Nephron progenitor cell (in vitro differentiated cells): ENCODE measurements at places on chromosomes 7 and 10.

DNA sequence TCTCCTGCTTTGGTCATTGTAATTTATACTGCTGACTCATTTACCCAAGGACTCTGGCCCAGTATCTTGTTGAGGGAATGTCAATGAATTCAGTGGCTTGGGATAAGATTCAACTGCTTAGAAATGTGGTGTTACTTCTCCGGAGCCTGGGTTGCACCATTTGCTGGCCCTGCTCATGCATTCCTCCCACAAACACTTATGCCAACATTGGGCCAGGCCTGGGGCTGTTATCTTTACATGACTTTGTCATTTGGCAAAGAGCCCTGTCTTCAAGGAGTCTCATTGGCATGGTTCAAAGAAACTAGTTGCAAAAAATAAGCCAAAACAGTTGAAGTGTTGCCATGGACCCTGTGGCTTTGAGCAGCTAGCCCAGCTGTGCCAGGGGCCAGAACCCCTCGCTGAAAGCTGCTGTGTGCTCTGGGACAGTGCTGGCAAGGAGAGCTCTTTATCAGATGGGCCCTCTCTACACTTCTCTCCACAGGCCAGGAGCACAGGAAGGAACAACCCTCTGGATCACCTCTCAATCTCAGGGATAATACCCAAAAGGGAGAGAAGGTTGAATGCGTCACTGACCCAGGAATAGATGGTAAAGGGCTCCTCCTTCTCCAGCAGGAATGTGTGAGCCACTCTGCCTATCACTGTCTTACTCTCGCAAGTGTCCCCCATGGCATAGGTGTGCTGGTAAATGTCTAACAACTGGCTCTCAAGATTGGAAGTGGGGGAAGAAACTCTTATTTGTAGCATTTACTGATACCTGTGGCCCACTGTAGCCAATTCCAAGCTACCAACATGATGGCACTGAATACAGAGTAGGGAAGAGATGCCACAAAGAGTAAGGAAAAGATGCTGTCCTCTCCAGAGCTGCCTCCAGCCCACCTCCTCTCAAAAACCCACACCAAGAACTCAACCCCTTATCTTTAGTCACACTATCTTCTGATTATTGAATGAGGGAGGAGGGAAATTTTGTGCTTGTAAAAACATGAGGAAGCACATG lies 23.5 kb upstream of the PDE1C start:
- no peaks in the 10 kb centered on the region for H3K36me3 ChIP-seq
- H3K27me3 ChIP-seq = peaks cover 21% of the 10 kb centered on the region
- H3K4me3 ChIP-seq = no peak overlapping the region
- no peak for DNase-seq
- no peak overlapping the region for H3K27ac ChIP-seq

GRCh38 chr7:949021-949934 lies 5.2 kb downstream of the ADAP1 start:
- H3K36me3 ChIP-seq = no peaks in the 10 kb centered on the region
- no peak overlapping the region for H3K27ac ChIP-seq
- no peak overlapping the region for H3K4me3 ChIP-seq
- H3K27me3 ChIP-seq = peaks cover 57% of the 10 kb centered on the region
- no peak for DNase-seq

DNA sequence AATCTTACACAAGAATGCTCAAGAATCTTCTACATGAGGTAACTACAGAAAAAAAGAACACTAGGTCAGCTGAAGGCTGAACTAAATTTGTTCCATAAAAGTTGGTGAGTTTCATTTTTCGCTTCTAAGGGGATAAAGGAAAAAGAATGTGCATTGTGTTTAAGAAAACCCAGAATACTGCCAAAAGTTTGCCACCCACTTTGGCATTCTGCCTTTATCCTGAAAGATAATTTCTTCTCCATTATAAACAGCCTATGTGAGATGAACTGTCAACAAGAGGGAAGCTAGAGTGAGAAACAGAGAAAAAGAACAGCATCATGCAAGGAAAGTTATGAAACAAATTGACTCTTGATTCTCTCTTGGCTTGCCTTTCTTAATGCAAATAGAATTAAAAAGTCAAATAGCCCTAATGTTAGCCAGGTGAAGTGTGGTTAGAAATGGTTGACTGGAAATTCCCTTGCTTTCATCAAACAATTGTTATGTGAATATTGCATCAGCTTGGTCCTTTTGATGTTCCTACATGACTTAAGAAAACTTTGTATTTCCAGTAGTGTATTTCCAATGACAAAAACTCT lies 25.8 kb downstream of the STEAP1 start:
- H3K4me3 ChIP-seq = no peak overlapping the region
- DNase-seq = no peak
- H3K27ac ChIP-seq = no peak overlapping the region
- no peaks in the 10 kb centered on the region for H3K36me3 ChIP-seq

- DNase-seq = peak; percentile 31
- H3K36me3 ChIP-seq = no peaks in the 10 kb centered on the region
- peaks cover 8% of the 10 kb centered on the region for H3K27me3 ChIP-seq
Measured at GRCh38 chr7:116354546-116355423, 144.4 kb downstream of the TES start.

- H3K36me3 ChIP-seq = peaks cover 5% of the 10 kb centered on the region
- H3K4me1 ChIP-seq = peaks cover 19% of the 10 kb centered on the region
- H3K27ac ChIP-seq = no peak overlapping the region
- no peak overlapping the region for H3K4me3 ChIP-seq
Measured at GRCh38 chr10:33759191-33759590, 424.7 kb upstream of the NRP1 start.
